Activated T-cell treated with anti-CD3 and anti-CD28 coated beads for 48 hours (primary cell): ENCODE measurements at places on chromosomes 1 and 21.

DNA sequence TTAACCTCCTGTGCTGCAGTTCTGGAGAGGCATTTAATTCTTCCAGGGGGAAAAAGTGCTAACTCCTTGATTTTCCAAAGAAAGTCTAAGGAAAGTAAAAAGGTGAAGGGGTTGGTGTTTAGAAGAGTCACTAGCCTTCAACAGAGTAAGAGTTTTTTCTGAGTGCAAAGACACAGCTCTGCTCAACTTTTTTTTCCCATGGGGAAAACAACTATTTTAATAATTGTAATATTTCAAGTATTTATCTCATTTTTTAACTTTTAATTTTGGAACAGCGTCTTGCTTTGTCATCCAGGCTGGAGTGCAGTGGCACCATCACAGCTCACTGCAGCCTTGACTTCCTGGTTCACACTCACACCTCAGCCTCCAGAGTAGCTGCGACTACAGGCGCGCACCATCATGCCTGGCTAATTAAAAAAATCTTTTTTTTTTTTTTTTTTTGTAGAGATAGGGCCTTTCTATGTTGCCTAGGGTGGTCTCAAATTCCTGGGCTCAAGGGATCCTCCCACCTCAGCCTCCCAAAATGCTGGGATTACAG is 202.6 kb downstream of the APP start:
- no peak for DNase-seq

- DNase-seq, result no peak
These were observed 2.5 kb upstream of the TAF13 start for GRCh38 chr1:109078317-109078716.

DNA sequence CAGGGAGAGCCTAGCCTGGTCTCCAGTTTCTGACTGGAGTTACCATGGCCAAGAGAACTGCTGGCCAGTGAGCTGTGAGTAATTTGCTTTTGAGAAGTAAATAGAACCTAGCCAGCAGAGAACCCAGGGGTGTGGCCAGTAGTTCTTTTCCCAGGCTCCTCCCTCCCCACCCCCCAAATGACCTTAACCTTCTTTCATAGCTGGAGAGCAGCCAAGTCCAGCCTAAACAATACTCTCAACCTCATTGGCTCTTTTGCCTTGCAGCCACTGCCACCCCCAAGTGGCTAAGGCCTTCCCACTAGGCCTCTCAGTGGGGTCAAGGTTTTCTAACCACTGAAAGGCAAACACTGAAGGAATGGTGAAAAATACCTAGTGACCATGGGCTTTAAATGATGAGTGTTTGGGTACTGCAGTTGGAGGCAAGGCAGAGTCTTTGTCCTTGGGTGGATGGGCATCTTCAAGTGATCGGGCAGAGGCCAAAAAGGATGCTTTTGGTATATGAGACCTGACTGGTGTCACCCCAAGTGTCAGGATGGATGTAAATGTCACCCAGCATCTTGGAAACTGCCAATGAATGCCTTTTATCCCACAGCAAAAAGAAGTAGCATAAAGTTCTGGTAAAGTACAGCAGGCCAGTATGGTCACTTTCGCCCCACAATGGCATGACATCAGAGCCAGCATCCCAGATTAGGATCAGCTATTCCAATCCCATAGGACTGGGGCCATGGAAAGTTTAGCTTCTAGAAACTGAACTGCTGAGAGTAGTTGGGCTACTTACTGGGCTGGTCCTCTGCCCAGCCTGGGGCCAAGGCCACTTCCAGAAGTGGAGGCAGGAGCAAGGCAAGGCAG is 3.5 kb upstream of the PIGV start:
- DNase-seq, result no peak

- DNase-seq, result no peak
These were observed 35.0 kb downstream of the CTTNBP2NL start for GRCh38 chr1:112431038-112431437.

DNA sequence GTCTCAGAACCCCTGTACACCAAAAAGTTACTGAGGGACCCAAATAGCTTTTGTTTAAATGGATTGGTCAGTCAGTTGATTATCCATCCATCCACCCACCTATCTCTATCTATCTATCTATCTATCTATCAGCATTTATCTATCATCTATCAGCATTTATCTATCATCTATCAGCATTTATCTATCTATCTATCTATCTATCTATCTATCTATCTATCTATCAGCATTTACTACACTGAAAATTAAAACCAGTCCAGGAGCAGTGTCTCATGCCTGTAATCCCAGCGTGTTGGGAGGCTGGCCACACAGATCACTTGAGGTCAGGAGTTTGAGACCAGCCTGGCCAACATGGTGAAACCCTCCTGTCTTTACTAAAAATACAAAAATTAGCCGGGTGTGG is 47.1 kb downstream of the CLSTN1 start:
- DNase-seq, result no peak
